HT-29 (cell line): ENCODE measurements at places on chromosomes 11 and 22. TPM values are rescaled to one million over a fixed set of nuclear protein-coding genes. Genes with fewer than 3 reads are reported as not detected.

KRTAP5-4 gene
- not detected in 2 replicates for total RNA-seq

PATL1 gene
- 14.6 and 15.6 TPM in 2 replicates for total RNA-seq

BACE1-AS gene
- 2.8 and 5.1 TPM in 2 replicates for total RNA-seq

RCOR2 gene
- 0.37 and 2.0 TPM in 2 replicates for total RNA-seq

ARHGEF17 gene
- 31.9 and 33.1 TPM in 2 replicates for total RNA-seq

NCR3LG1 gene
- total RNA-seq: 12.7 and 14.6 TPM in 2 replicates

MGAT3 gene
- 1.0 and 1.6 TPM in 2 replicates for total RNA-seq

APBB1 gene
- 0.15 and 0.21 TPM in 2 replicates for total RNA-seq

SLC25A22 gene
- total RNA-seq: 82.6 and 108 TPM in 2 replicates

KDM2A gene
- total RNA-seq: 49.3 and 59.9 TPM in 2 replicates

DNA sequence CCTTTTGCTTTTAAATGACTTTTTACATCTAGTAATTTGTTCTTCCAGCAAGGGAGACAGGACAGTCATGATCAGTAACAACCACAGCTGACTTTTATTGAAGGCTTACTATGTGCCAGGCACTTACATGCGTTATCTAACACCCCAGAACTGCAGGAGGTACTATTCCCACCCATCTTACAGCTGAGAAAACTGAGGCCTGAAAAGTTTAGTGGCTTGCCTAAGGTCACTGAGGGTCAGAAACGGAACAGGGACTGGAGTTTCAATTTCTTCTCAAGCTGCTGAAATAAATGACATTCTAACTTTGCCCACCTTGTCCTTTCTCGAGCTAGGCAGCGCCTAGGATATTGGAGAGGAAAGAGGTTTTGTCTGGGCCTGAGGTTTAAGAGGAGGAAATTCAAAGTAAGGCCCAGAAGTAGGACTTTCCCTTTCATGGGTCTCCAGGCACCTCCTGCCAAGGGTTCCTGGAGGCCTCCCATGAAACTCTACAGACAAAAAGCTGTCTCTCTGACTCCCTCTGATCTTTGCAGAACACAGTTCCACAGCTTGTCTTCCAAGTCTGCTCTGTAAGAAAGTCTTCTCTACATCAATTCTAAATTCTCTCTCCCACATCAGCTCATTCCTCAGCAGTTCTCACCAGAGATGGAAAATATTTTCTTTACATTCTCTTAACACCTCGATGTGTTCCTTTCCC, 102.2 kb downstream of the NAT10 start:
- DNase-seq: no peak

DNA sequence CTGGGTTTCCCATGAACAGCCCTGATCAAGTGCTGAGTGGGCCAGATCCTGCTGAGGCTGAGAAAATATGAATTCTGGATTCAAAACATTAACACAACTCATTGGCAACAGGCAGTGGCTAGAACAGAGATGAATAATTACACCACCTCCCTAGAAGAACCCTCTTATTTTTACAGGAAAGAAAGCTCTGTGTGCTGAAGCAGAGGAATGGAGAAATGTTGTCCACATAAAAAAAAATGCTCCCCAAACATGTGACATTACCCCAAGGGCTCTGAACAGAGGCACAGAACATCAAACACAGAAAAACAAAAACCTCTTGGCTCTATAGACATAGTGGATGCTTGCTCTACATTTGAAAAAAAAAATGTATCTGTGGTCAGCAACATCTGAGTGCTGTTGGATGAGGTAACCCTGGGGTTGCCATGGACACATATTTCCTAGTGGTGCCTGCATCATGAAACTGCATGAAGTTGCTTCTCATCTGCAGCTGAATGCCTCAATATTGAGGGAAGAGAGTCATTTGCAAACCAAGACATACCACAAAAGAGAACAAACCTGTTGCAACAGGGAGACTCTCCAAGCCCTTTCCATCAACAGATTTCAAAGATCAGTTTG, 98.8 kb downstream of the SNX19 start:
- no peak for DNase-seq

DNA sequence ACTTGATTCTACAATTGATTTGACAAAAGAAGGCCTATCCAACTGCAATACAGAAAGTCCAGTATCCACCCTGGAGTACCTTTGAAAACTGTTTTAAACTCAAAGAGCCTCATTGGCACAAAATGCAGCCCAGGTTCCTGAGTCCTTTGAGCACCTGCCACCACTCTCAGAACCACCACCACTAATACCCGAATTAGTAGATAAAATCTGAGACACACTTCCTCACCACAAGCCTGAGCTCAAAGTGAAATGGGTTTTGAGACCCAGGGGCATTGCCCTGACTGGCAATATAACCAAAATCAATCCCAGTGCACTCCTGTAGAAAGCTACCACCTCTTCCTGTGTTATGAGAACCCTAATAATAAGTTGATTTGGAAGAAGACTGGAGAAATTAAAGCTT, 215.7 kb downstream of the CSNK2A3 start:
- no peak for DNase-seq

DNA sequence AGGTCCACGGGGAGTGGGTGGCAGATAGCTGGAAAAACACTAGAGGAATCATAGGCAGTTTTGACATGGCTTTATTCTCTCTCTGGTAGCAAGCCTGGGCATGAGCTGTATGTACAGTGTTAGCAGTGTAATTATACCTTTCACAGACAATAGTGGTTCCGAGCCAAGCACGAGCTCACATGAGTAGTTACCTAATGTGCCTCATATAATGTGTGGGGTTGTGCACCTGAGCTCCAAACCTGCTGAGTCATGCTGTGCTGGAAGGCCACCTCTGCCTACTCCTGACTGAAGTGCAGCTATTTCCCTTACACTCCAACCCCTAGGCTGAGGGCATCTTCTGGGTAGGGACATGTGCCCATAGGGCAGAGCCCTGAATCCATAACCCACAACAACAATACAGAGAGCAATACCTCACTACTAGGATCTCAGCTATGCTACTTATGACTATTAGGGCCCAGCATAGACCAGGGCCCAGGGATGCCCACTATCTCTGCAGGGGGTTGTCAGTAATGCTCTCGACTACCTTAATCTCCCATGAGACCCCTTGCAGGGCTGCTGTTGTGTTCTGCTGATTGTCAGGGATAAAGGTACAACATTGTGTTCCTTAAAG, 432.1 kb downstream of the DYNC2H1 start:
- no peak for DNase-seq

DNA sequence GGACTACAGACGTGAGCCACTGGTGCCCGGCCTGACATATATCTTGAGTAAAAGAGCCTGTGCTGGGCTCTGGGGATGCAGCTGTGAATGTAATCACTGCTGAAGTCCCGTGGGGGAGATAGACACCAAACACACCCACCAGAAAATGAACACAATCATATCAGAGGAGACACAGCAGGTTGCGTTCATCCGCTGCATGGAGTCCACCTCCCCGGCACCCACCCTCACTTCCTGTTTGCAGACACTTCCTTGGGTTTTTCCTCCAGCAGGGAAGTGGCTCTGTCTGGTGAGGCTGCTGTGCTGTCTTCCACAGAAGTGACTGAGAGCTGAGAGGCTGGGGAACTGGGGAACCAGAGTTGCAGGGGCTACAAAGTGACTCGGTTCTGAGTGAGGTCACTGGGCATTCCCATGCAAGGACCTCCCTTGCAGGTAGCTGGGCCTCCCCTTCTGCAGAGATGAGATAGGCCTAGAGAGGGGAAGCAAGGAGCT, 7.2 kb downstream of the MICALL1 start:
- no peak for DNase-seq

DNA sequence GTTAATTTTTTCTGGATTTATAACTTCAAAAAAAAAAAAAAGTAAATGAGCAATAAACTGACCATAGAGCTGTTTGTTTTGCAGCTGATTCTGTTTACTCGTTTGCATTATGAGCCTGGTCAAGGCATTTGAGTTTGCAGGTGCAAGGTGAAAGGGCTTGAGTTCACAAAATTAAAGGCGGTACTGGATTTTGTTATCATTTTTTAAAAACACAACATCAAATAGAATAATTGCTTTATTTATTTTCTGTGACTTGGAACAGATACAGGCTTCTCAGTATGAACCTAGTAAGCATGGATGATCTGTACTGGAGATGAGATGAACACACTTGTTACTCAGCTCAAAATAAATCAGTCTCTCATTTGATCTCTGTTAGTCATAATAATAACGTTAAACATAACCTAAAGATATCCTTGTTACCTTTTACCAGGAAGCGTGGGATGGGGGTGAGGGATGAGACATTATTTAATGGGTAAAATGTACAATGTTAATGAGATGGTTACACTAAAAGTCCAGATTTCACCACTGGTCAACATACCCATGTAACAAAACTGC, 137.8 kb downstream of the LUZP2 start:
- DNase-seq: no peak

- no peak for DNase-seq
Measured at GRCh38 chr11:119115484-119116234, 5.7 kb upstream of the HINFP start.

- peak; percentile 63 for DNase-seq
Measured at GRCh38 chr11:17479284-17480214, 2.9 kb upstream of the ABCC8 start.

- DNase-seq: peak; percentile 80
Measured at GRCh38 chr11:12094872-12095800, 15.3 kb upstream of the MICAL2 start.

DNA sequence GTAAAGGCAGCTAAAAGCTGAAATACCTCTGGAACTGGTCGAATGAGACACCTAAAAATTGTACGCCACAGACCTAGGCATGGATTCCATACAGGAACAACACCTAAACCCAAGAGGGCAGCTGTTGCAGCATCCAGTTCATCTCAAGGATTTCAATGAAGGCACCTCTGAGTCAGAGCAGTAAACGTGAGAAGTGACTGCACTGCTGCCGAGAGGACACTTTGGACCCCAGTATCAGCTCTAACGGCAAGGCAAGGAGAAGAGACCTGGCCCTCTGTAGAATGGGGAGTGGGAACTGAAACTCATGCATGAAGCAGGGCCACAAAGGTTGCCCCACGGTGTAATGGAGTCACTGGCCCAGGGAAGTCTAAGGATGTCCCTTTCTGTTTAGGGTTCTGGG, 23.9 kb downstream of the MAP6 start:
- DNase-seq: no peak

GRCh38 chr11:63767565-63768236, 874 bp downstream of the ZFTA start:
- no peak for DNase-seq

DNA sequence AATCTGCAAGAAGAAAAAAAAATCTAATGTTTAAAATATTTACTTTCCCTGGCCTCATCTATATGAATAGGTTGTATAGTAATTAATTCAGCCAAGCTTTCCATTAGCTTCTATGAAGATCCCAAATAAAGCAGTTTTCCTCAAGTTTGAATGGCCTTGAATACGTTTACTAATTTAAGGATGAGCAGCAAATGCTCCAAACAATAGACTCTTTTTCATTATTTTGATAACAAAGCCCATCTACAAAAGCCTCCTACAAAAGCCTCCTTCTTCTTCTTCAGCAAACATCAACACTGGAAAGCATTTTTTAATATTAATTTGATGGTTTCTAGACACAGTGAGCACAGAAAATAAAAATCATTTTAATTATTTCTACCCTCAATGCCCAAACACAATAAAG, 1130.3 kb upstream of the CNTN5 start:
- no peak for DNase-seq

- no peak for DNase-seq
Measured at GRCh38 chr11:129955282-129955681, 47.4 kb downstream of the PRDM10 start.

- DNase-seq: no peak
Measured at GRCh38 chr22:16847271-16847670, 22.1 kb upstream of the XKR3 start.

- peak; percentile 93 for DNase-seq
Measured at GRCh38 chr11:12692229-12693075, 18.2 kb downstream of the TEAD1 start.

- no peak for DNase-seq
Measured at GRCh38 chr11:64718780-64719124, 4.2 kb downstream of the NRXN2 start.

DNA sequence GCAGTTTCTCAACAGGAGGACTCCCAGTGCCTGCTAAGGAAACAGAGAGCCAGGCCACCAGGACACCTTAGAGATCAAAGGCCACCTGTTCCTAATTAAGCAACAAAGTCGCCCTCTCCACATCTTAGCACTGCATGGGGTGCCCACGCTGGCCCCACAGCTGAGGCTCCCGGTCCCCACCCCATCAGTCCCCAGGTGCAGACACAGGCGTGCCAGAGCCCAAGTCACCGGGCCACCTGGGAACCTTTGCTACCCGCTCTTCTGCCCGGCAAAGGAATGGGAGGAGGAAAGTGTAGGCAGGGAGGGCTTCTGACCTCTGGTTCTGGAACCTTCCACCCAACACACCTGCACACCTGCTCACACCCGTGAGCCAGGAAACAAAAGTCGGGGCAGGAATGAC, 85.5 kb upstream of the PRR5 start:
- no peak for DNase-seq

GRCh38 chr11:117910941-117911655, 18.1 kb downstream of the TMPRSS13 start:
- DNase-seq: no peak

GRCh38 chr22:41543854-41544670, at the start of gene POLR3H:
POLR3H (minus strand) TSS chr22:41544470; CDS start chr22:41544101, 369 bp downstream.
- DNase-seq: peak; percentile 97

DNA sequence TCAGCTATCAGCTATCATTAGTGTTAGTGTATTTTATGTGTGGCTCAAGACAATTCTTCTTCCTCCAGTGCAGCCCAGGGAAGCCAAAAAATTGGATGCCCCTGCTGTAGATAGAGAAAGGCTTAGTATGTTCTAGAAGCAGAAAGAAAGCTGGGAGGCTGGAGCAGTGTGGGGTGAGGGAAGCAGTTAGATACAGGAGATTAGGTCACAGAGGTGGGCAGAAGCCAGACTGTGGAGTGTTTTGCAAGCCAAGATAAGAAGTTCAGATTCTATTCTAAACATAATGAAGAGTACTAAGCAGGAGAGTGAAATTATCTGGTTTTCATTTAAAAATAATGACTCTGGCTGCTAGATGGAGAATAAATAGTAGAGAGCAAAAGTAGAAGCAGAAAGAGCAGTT, 381.7 kb downstream of the DCDC1 start:
- no peak for DNase-seq

DNA sequence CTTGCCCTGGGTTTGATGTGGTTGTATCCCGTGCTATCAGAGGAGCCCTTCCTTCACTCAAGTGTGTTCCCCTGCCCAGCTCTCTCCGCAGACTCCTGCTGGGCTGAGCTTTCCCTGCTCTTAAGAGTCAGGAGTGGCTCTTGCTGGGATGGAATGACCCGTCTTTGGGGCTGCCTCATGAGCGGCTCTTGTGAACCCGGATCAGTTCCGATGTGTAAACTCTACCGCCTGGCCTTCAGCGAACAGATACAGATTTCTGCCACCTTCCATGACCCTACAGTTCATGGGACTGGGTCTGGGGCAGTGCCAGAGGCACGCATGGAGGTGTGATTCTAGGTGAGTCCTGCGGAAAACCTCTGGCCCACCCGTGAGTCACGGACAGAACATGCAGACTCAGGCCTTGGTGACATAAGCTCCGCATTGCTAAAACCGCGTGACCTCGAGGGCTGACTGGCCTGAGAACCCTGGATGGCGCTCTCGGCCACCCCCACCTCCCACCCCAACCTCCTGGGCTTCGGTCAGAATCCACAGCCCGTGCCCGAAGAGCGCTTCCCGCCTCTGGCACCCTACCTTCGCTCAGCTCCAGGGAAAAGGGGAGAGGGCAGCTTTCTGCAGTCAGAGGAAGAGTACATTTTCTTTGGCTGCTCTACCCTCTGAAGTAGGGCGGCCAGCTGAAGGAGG, 1.3 kb upstream of the ZBTB16 start:
- DNase-seq: no peak

GRCh38 chr11:26142891-26143290, 189.0 kb upstream of the ANO3 start:
- DNase-seq: no peak
